ENCODE measurements at places on chromosomes 2 and 18.

- no peak for DNase-seq
Measured at GRCh38 chr18:23757437-23757733, 68.1 kb downstream of the LAMA3 start.

DNA sequence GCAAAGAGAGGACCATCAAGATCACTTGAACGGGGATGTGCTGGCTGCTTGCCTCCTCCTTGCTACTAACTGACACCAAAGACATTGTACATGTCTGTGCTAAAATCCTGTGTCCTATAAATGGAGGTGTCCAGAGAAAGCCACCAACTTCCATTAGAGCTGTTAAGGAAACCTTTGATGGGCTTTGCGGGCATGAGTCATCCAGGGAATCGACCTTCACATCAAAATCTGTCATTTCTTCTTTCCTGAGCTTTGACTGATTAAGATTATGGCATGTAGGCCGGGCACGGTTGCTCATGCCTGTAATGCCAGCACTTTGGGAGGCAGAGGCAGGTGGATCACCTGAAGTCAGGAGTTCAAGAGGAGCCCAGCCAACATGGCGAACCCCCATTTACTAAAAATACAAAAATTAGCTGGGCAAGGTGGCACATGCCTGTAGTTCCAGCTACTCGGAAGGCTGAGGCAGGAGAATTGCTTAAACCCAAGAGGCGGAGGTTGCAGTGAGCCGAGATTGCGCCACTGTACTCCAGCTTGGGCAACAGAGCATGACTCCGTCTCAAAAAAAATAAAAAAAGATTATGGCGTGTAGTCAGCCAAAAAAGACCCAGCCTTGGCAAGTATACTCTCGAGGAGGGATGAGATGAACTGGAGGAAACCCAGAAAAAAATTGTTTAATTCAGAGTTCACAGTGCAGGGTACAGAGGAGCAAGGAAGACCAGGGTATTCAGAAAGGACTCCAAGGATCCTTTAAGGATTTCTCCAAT lies 115.8 kb downstream of the CABLES1 start:
- DNase-seq: no peak

- no peak for DNase-seq
Measured at GRCh38 chr2:7812231-7812995, 869.4 kb upstream of the ID2 start.

DNA sequence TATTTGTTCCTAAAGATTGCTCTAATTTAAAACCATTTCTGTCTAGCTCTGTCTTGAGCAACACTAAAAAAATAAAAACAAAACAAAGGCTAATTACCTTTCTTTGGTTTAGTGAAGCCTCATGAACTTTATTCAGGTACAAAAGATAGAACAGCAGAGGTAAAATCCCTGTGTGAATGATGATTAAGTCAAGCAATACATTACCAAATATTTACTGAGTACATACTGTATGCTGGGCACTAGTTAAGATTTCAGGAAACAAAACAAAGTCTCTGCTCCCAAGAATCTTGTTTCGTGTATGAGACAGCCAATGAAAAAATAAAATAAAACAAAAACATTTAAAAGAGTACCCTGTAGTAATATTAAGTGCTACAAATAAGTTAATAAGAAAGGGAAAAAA lies 257.5 kb downstream of the RND3 start:
- DNase-seq: peak; percentile 19

DNA sequence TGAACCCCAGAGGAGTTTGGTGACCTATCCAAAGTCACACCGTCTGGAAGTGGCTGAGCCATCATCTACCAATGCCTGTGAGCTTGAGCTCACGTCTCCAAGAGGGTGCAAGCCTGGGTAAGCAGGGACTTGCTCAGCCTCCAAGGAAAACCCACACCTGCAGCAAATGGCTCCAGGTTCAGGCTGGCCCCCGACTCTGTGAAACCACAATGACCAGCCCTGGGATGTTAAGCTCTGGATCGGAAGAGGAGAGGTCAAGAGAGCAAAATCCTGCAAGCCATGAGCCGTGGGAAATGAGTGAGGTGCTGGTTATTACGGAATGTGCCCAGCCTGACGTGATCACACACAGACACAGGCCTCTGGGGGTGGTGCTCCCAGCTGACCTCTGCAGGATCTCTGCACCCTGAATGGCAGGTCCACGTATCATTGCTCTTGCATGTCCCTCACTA lies 94.1 kb upstream of the OTOS start:
- DNase-seq: no peak

DNA sequence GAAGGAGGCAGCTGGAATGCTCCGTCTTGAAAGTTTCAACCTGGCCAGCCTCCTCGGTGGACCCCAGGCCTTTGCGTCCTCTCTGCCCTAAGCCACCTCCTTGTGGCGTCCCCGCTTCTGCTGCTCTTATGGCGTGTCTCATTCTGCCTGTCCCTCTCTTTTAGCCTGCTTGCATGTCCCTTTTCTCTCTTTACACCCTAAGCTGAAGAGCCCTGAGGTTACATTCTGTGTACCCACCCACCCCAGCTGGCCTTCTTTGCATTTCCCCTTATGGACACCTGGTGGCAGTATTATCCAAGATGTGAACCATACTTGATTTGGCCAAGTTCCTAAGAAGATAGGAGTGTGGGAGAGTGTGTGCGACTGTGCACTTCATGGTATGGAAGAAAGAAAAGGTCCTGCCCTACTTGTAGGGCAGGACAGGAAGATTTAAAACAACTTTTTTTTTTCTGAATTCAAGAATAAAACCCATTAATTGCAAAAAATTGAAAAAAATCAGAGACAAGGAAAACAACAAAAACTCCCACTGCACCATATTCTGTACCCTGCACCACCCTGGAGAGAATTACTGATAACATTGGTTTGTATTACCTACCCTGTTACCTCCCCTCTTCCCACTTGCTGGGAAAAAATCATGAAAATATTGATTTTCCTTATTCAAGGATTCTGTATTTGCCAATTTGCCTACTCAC lies 77.4 kb downstream of the DYSF start:
- peak; percentile 94 for DNase-seq

DNA sequence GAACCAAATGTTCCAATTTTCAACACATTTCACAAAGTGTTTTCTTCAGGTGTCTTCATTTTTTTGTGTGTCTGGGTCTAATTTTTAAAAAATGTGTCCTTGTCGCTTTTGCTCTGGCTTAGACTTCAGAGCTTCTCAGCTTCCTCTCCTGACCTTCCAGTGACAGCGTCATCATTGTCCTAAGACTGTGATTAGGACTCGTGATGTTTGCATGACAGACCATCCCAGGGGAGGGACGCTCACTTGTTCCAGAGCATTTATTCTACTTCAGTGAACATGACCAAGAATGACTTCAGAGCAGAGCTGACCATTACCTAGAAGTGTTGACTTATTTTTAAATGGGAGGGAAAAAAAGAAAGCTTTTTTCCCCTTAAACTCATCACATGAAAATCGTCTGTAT lies 591.9 kb downstream of the IRS1 start:
- no peak for DNase-seq

GRCh38 chr2:54906716-54907115 lies 143.5 kb downstream of the RTN4 start:
- DNase-seq: no peak

DNA sequence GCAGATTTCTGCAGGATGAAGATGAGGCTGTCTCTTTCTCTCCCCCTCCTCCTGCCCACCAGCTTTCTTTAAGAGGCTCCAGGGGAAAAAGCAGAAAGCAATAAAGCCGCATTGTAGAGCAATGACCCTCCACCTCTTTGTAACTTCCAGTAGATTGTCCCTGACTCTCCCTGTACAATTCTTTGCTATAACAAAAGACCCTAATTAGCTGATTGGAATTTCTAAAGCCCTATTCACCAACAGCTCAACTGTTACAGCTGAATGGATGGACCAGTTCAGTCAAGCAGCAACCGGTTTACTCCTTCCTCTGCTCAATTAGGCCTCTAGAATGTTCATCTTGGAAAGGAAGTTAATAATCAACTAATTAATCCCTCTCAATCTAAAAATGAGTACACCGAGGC lies 301.0 kb downstream of the STK39 start:
- no peak for DNase-seq

GRCh38 chr2:203782262-203782976 lies 76.0 kb downstream of the CD28 start:
- DNase-seq: peak; percentile 74

DNA sequence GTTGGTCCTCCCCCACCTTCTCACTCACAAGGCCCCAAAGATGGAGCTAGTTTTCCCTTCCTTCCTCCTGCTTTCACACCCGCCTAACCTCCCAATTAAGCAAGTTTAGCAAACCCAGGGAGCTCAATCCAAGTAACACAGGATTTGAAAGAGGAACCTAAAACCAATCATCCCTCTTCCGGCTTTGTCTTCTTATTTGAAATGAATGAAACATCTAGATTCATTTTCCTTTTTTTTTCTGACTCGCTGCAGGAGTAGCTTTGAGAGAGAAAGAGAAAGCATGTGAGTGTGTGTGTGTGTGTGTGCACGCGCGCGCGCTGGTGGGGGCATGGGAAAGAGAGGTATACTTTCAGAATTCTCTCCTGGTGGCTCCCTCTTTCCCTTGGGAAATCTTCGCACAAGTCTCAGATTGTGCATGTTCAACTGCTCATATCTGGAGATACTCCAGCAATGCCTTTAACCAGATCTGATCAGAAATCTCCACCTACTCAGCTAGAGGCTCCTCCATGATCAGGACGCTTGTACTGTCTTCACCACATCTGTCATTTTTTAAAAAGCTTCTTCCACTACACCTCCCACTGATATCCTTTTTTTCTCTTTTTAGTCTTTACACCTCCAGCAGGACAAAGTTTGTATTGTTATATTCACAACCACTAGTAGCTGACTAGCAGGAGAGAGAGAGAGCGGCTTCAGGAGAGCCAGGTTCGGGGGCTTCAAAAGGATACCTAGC lies 1.7 kb downstream of the SLC8A1 start:
- DNase-seq: no peak

DNA sequence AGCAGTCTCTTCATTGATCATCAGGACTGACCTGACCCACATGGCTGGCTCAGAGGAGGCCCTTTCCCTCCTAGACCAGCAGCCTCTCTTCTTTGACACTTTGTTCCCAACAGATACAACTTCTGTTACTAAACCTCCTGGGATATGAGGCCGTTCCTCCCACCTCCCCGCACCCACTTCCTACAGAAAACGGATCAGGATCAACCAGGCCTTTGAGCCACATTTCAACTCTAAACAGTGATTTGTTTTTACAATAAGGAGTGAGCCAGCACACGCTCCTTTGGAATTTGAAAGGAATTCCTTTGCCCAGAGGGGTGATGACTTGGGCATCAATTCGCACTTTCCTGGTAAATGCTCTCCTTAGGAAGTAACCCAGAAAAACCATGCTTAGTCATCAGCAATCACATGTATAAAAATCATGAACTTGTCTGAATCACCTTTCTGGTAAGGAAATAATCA lies 180.4 kb downstream of the FAM124B start:
- no peak for DNase-seq

GRCh38 chr2:16960579-16960978 lies 294.9 kb upstream of the CYRIA start:
- DNase-seq: no peak

GRCh38 chr2:228321015-228321414 lies 139.5 kb upstream of the SPHKAP start:
- DNase-seq: no peak

GRCh38 chr2:210616074-210616473 lies 59.7 kb downstream of the CPS1 start:
- DNase-seq: no peak

DNA sequence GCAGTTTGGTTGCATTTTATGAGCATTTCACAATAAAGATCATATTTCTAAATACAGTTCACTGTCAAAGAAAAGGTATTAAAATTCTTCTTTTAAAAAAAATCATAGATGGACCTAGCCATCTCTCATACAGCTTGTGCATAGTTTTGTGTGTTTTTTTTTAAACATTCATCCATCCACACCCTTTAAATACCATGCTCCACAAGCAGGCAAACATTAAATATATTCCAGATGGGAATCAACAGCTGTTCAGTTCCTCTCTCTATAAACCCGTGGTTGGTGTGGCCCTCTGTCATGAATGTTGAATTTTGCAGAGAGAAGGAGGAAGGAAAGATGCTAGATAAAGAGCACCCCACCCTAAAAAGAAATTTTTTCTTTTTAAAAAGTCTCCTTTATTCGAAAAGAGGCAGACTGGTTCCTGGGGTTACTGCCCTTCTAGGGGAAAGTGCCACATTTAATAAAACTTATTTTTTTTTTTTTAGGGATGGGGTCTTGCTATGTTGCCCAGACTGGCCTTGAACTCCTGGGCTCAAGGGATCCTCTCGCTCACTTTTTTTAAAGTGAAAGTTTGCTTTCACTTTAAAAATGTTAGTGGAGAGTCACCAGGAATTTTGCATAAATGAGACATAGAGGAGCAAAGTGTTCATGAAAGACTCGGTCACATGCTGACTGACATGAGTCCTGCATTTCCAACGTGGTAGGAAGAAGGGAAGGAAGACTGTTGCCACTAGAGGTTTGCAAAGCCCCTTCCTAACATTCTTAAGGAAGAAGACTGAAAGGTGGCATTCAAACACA lies 73.9 kb upstream of the LMAN1 start:
- DNase-seq: no peak

DNA sequence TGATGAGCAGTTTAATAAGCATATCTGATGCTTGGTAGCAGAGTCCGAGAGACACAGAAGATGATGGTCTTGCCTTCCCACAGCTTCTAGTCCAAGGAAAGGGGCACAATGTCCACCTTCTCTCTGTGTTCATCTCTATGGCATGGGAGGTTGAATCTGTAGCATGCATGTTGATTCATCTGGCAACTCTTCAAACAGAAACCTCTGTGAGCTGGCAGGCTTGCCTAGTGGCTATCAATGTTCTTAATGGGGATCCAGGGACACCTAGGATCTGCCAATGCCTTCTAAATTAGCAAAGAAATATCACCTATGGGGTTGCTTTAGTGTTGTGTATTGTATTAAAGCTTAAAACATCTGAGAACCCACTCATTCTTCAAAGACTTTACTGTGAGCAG lies 170.8 kb downstream of the INO80D start:
- DNase-seq: no peak

DNA sequence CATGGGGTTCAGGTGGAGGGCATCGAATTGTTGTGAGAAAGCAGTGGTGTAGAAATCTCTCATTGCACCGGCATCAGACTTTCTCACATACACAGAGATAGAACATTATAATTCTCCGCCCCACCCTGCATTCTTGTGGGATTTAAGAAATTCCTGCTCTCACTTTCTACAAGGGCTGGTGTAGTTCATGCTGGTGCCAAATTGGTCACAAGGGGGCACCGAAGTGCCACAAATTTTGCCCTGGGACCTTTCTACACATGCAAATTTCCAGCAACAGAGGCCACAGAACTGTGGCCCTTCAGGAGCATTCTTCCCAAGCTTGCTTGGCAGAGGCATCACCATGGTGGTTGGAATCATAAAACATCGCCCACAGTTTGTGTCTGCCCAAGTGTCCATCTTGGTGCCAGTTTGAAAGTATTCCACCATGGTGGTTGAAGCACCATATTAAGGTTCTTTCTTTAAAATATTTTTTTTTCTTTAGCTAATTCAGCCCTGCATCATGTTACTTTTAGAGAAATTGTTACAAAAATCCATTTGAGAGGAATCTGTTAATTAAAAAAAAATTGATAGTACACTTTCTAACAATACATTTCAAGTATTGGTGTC lies 521.2 kb upstream of the FANCL start:
- DNase-seq: peak; percentile 7

All from HuH-7 (cell line).